Memory B cell (primary cell): ENCODE measurements at places on chromosomes 12 and 14.

DNA sequence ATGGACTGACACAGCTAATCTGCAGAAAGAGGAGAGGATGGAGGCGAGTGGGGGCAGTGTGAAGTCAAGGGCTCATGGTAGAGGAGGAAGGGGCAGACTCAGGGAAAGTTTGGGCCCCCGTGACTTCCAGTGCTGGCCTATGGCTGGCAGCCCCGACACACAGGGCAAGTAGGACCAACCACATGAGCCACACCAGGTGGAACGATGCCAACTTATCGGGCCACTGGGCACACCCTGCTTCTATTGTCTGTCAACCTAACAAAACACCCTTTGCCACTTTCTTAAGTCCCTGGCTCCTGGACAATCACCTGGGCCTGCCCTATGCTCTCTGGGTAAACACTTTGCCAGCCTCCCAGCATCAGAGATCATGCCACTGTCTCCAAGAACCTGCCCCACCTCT lies 65.2 kb upstream of the PSMC1 start:
- H3K4me3 ChIP-seq, result no peak overlapping the region
- no peaks in the 10 kb centered on the region for H3K36me3 ChIP-seq
- no peaks in the 10 kb centered on the region for H3K4me1 ChIP-seq
- peaks cover 19% of the 10 kb centered on the region for H3K27me3 ChIP-seq
- no peak overlapping the region for H3K27ac ChIP-seq

GRCh38 chr14:96225745-96226151 lies 21.1 kb downstream of the BDKRB2 start:
- no peaks in the 10 kb centered on the region for H3K4me1 ChIP-seq
- DNase-seq, result no peak
- no peak overlapping the region for H3K27ac ChIP-seq
- no peak overlapping the region for H3K4me3 ChIP-seq
- H3K27me3 ChIP-seq, result peaks cover 11% of the 10 kb centered on the region
- H3K36me3 ChIP-seq, result peaks cover 1% of the 10 kb centered on the region

DNA sequence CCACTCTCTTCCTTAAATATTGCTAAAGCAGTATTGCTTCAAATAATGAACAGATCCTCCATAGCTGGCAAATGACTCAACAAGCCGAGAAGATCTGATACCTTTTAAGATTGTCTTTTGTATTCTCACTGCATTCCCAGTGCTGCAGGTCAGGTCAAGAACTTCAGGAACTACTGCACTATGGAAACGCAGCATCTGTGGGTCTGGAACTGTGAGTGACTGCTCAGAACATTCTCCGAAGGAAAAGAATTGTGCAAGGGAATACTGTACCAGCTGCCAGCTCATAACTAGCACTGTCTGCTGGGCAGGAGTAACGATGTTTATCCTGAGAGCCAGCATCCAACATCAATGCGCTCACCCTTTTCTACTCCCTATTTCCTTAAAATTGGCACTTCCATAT lies 348.0 kb upstream of the SOX5 start:
- H3K4me1 ChIP-seq, result no peaks in the 10 kb centered on the region
- no peak for DNase-seq
- H3K36me3 ChIP-seq, result no peaks in the 10 kb centered on the region
- H3K27me3 ChIP-seq, result no peaks in the 10 kb centered on the region

DNA sequence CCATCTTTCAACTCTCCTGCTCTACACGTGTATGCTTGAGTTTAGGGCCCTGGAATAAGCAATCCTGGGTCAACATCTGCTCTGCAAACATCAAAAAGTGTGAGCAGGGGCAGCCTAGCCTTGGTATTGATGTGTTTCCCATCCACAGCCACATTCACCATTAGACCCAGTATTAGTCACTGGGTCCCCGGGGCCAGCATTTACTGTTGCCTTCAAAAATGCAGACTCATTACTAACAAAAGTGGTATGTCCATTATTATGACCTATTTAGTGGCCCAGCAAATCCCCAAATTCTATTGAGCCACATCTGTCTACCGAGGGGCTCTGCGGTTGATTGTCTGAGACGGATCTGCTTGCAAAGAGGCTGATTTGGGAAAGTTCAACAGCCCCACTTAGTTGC lies 661.8 kb downstream of the DIO2 start:
- H3K4me3 ChIP-seq, result no peak overlapping the region
- H3K36me3 ChIP-seq, result no peaks in the 10 kb centered on the region
- H3K27ac ChIP-seq, result no peak overlapping the region
- no peaks in the 10 kb centered on the region for H3K4me1 ChIP-seq
- DNase-seq, result no peak

- H3K4me3 ChIP-seq, result no peak overlapping the region
- no peak overlapping the region for H3K27ac ChIP-seq
- H3K4me1 ChIP-seq, result peaks cover 2% of the 10 kb centered on the region
- H3K36me3 ChIP-seq, result peaks cover 17% of the 10 kb centered on the region
Observed at GRCh38 chr12:132106921-132107320, 37.2 kb downstream of the DDX51 start.
